Type B pancreatic cell (in vitro differentiated cells): ENCODE measurements at places on chromosomes 11 and 22.

DNA sequence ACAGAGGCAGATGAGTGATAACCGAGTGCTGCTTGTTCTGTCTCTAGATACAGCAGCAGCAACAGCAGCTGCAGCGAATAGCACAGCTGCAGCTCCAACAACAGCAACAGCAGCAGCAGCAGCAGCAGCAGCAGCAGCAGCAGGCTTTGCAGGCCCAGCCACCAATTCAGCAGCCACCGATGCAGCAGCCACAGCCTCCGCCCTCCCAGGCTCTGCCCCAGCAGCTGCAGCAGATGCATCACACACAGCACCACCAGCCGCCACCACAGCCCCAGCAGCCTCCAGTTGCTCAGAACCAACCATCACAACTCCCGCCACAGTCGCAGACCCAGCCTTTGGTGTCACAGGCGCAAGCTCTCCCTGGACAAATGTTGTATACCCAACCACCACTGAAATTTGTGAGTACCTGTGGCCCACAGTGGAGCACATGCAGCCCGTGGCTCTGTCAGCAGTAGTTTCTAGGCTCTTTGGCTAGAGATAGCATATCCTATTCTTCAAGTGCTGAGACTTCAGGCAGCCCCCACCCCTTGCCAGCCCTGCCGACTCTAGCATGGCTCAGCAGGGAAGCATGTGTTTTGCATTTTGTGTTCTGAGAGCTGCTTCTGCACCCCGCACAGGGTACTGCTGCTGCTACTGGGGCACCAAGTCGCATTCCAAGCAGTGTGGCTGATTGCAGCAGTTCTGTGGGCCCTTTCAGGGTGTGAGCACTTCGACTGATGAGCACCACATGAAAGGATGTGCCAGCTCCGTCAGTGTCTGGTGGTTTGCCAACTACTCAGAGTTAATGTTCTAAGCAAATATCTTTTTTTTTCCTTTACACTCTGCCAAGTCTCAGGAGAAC lies 59.2 kb downstream of the MED15 start:
- no peaks in the 10 kb centered on the region for H3K4me1 ChIP-seq
- peak overlapping the region; percentile 95 for H3K27ac ChIP-seq
- H3K36me3 ChIP-seq, result peaks cover 16% of the 10 kb centered on the region
- H3K27me3 ChIP-seq, result no peaks in the 10 kb centered on the region
- no peak overlapping the region for H3K4me3 ChIP-seq

DNA sequence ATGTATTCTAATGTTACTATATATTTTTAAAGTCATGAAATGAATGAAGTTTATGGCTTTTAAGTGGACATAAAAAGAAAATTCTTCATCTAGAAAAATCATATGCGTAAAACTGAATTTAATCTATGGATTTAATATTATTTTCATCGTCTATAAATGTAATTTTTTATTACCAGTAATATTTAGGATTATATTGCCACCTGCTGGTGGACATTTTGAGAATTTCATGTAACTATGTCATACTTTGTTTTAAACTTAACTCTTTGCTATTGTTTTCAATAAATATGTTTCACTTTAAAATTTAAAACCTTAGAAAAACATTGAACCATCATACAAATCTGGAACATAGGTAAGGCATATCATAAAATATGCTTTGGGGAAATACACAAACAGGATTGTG lies 66.5 kb upstream of the CEP126 start:
- no peak for DNase-seq
- no peaks in the 10 kb centered on the region for H3K27me3 ChIP-seq
- H3K4me1 ChIP-seq, result no peaks in the 10 kb centered on the region
- H3K27ac ChIP-seq, result no peak overlapping the region
- no peak overlapping the region for H3K4me3 ChIP-seq

DNA sequence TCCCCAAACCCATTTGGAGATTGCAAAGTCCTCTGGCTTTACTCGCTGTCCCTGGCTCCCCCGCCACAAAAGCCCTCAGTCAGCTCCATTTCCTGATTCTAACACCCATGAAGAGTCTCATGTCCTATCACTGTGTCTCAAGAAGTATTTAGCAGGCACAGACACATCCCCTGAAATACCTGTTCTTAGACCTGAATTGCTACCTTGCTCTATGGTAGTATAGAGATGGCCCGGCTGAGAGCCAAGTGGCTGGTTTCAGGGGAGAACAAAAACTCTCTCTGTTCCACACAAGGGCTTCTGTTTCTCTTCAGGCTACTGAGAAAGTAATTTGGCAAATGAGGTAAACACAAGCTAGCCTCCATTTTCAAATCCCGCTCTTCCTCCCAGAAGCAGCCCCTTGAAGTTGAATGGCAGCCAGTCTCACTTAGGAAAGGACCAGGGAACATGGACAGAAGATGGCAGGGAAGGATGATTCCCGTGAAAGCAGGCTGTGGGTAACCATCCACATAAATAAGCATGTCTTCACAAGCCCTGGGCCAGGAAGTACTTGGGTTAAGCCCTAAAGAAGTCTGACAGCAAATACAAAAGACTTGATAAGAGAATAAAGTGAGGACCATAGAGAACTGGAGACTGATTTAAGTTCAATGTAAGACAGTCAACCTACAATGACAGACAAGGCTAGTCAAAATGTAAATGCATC lies 137.8 kb downstream of the C11orf58 start:
- H3K36me3 ChIP-seq, result peaks cover 3% of the 10 kb centered on the region
- H3K27me3 ChIP-seq, result no peaks in the 10 kb centered on the region
- DNase-seq, result no peak
- H3K4me3 ChIP-seq, result peak overlapping the region; percentile 80

- H3K4me3 ChIP-seq, result no peak overlapping the region
- DNase-seq, result no peak
- H3K4me1 ChIP-seq, result no peaks in the 10 kb centered on the region
- no peak overlapping the region for H3K27ac ChIP-seq
- H3K27me3 ChIP-seq, result no peaks in the 10 kb centered on the region
Observed at GRCh38 chr22:48510599-48510998, 1317.1 kb downstream of the BRD1 start.

DNA sequence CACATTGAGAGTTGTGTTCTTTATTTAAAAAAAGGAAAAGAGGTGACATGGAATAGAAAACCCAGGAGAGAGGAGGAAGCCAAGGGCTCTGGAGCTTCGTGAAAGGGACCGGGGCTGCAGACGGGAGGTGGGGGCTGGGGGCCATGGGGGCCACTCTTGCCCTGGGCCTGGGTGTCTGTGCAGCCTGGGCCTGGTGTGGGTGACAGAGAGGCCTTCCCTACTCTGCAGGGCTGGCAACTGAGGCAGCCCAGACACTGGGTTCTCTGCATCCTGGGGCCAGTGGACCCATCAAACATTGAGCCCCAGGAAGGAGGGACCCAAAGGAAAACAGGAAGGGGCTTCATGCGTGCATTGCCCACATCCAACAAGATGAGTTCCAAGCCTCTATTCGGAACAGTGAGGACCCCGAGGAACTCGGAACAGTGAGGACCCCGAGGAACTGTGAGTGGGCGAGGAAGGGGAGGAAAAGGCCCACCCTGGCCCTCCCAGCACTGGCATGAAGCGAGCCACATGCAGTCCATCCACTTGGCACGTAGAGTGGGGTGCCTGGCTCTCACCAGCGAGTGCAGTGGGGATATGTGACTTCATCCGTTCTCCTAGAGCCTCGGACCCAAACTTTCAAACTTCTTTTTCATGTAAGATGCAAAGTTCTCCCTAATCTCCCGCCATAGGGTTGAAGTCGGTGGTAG lies 1121.6 kb downstream of the BRD1 start:
- H3K4me1 ChIP-seq, result peaks cover 9% of the 10 kb centered on the region
- no peaks in the 10 kb centered on the region for H3K27me3 ChIP-seq
- no peaks in the 10 kb centered on the region for H3K36me3 ChIP-seq
- no peak overlapping the region for H3K4me3 ChIP-seq

- no peak overlapping the region for H3K4me3 ChIP-seq
- no peaks in the 10 kb centered on the region for H3K36me3 ChIP-seq
- H3K27ac ChIP-seq, result no peak overlapping the region
- no peaks in the 10 kb centered on the region for H3K27me3 ChIP-seq
- no peaks in the 10 kb centered on the region for H3K4me1 ChIP-seq
Observed at GRCh38 chr11:109490953-109491635, 69.1 kb downstream of the C11orf87 start.

DNA sequence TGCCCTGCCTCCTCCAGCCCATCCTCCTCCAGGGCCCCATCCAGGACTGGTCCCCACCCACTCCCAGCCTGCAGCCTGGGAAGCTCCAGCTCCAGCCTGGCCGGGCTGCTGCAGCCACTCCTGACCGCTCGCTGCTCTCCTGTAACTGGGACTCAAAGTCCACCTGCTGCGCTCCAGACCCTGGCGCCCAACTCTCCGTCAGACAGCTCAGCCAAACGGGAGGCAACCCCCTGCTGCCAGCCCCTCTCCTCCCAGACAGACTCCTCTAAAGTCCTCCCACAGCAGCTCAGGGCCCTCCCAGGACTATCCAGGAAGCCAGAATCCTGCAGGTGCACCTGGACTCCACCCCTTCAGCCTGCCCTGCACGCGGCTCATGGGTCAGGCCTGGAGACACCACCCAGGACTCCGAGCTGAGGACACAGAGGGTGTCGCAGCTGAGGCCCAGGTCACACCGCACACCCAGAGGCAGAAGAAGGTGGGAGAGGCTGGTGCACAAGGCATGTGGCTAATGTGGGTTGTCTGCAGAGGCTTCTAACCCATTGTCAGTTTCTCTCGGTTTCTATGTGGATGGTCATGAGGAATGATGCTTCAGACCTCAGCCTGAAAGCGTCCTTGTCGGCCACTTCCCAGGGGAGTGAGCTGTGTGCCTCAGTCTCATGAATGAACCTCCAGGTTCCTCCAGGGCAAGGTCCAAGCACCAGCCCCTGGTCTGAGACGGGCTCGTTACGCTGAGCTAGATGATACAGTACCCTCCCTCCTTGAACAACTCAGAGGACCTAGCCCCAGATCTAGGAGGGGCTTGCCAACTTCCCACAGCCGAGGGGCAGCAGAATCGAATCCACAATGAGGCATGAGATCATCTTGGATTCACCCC lies 1514.8 kb downstream of the TBC1D22A start:
- H3K36me3 ChIP-seq, result no peaks in the 10 kb centered on the region
- H3K4me3 ChIP-seq, result no peak overlapping the region
- no peak for DNase-seq
- peaks cover 21% of the 10 kb centered on the region for H3K27me3 ChIP-seq
- peaks cover 8% of the 10 kb centered on the region for H3K4me1 ChIP-seq

GRCh38 chr22:36966851-36967540 lies 52.3 kb downstream of the TST start:
- H3K4me3 ChIP-seq, result no peak overlapping the region
- no peak for DNase-seq
- peaks cover 29% of the 10 kb centered on the region for H3K27me3 ChIP-seq
- H3K27ac ChIP-seq, result no peak overlapping the region
- H3K36me3 ChIP-seq, result no peaks in the 10 kb centered on the region

GRCh38 chr11:126352934-126353801 lies 2.3 kb upstream of the ST3GAL4 start:
- no peaks in the 10 kb centered on the region for H3K27me3 ChIP-seq
- peak overlapping the region; percentile 56 for H3K27ac ChIP-seq
- H3K4me1 ChIP-seq, result peaks cover 41% of the 10 kb centered on the region

GRCh38 chr22:31944700-31945442 lies 536 bp downstream of the YWHAH start:
- no peaks in the 10 kb centered on the region for H3K27me3 ChIP-seq
- peaks cover 7% of the 10 kb centered on the region for H3K4me1 ChIP-seq
- H3K4me3 ChIP-seq, result peak overlapping the region; percentile 93
- no peak for DNase-seq
- H3K27ac ChIP-seq, result no peak overlapping the region

- DNase-seq, result no peak
- H3K27me3 ChIP-seq, result no peaks in the 10 kb centered on the region
- no peak overlapping the region for H3K27ac ChIP-seq
- H3K4me1 ChIP-seq, result peaks cover 18% of the 10 kb centered on the region
Observed at GRCh38 chr22:44050766-44051355, 26.8 kb downstream of the PARVB start.

GRCh38 chr11:66417000-66417399 lies 3.8 kb upstream of the NPAS4 start:
- H3K4me3 ChIP-seq, result no peak overlapping the region
- no peak for DNase-seq
- no peaks in the 10 kb centered on the region for H3K36me3 ChIP-seq
- peaks cover 79% of the 10 kb centered on the region for H3K27me3 ChIP-seq

GRCh38 chr22:46522797-46523196 lies 14.6 kb downstream of the CELSR1 start:
- DNase-seq, result peak; percentile 67
- H3K27me3 ChIP-seq, result peaks cover 6% of the 10 kb centered on the region
- no peak overlapping the region for H3K4me3 ChIP-seq
- H3K27ac ChIP-seq, result no peak overlapping the region

DNA sequence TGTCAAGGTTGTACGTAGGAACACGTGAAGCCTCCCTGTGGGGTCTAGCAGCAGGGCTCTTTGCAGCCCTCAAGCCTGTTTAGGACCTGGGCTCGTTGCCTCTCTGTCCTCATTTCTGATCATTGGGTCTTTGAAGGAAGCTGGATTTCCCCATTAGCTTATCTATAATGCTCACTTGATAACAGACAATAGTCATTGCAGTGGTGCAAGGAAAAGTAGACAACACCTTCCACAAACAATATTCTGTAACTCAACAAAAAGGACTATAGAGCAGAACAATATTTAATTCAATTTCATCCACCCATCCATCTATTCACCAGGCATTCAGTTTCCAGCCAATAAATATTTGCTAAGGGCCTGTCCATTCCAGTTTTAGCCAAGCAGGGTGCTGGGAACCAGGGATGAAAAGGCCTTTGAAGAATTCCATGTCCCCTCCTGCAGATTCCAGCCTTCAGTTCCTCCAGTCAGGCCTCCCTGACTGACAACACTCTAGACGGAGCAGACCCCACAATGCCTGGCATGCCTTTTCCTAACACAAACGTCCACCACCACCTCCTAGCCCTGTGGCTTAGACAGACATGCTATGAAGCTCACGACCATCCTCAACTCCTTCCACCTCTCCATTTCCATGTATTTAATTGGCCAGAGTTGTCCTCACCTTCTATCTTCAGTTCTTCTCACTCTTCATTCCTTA lies 12.7 kb upstream of the POLD3 start:
- no peaks in the 10 kb centered on the region for H3K36me3 ChIP-seq
- H3K27ac ChIP-seq, result no peak overlapping the region
- peaks cover 3% of the 10 kb centered on the region for H3K27me3 ChIP-seq
- H3K4me3 ChIP-seq, result no peak overlapping the region
- peaks cover 11% of the 10 kb centered on the region for H3K4me1 ChIP-seq

GRCh38 chr11:34049028-34049427 lies 2.5 kb upstream of the CAPRIN1 start:
- no peak for DNase-seq
- H3K36me3 ChIP-seq, result peaks cover 12% of the 10 kb centered on the region
- no peaks in the 10 kb centered on the region for H3K27me3 ChIP-seq
- peaks cover 20% of the 10 kb centered on the region for H3K4me1 ChIP-seq
- no peak overlapping the region for H3K27ac ChIP-seq
